ENCODE measurements at places on chromosomes 6 and 20.

DNA sequence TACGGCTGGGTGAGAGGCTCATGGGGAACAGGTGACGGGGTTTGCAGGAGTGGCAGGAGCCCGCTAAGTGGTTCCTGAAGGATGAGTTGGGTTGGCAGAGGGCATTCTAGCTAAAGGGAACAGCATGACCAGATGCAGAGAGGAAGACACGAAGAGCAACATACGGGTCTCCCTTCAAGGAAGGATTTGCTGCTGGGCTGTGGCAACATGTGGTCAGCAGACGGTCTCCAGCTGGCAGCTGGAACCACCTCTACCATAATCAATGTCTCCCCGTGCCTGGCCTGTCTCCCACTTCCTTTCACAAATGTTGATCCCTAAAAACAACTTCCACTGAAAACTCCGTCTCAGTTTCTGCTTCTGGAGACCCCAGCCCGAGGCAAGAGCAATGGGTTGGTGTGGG is 80.6 kb upstream of the SULF2 start:
- no peak for DNase-seq

GRCh38 chr20:19291024-19291817 is 78.8 kb downstream of the SLC24A3 start:
- no peak for DNase-seq

- DNase-seq, result peak; percentile 17
These were observed 58.7 kb upstream of the SLC2A12 start for GRCh38 chr6:134111062-134111677.

DNA sequence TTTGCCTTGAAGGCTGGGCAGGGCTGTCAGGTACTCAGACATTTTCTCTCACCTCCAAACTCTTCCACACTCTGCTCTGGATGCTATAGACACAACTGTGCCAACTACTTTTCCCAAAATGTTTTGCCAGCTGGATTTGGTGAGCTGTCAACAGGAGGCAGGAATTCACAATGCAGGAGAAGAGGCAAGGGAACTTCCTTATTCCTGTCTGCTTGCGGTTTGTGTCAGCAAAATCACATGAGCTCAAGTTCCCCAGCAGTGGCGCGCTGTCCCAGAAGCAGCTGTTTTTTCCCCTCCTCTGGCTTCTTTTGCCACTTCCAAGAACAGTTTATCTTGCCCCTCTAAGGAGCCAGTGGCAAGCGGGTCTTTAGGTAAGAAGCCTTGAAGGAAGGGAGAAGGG is 608.2 kb downstream of the PRKN start:
- no peak for DNase-seq

GRCh38 chr20:59122566-59122919 is 41.1 kb upstream of the ZNF831 start:
- no peak for DNase-seq

DNA sequence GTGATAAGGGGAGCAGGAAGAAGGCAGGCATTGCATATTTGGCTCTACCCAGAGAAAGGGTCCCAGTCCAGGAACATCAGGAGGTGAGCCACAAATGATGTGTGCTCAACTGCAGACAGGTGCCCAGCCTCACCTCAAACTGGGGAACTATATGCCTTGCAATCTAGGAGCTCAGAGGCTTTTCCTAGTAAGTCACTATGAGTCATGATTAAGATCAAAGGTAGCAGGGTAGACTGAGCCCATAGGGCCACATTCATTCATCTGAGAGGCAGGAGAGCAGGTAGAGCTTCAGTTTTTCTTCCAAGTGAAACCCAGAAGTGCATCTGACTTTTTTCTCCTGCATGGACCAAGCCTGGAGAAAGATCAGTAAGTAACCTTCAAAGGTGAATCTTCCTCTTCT is 31.3 kb downstream of the MARCKS start:
- no peak for DNase-seq

Data from activated CD4-positive, alpha-beta T cell treated with anti-CD3 and anti-CD28 coated beads, Interleukin-2, amount 50 U/mL, for 1 hour (primary cell).